HCT116 (cell line): ENCODE measurements at places on chromosomes 12 and 14.

DNA sequence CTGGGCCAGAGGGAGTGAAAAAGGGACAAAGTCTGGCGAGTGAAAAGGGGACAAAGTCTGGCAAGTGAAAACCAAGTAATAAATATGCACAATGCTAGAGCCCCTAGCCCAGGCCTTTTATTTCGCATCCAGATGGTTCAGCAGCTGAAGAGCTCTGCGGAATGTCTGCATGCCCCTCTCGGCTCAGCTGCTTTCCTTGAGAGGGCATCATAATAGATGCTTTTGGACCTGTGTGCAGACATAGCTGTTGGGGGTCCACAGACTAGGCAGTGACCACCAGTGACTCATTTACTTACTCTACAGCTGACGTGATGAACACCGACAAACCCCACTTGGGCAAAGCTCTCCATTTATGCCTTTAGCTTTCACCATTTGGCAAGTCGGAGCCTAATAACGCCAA, 4.3 kb downstream of the NIN start:
- DNase-seq = no peak

DNA sequence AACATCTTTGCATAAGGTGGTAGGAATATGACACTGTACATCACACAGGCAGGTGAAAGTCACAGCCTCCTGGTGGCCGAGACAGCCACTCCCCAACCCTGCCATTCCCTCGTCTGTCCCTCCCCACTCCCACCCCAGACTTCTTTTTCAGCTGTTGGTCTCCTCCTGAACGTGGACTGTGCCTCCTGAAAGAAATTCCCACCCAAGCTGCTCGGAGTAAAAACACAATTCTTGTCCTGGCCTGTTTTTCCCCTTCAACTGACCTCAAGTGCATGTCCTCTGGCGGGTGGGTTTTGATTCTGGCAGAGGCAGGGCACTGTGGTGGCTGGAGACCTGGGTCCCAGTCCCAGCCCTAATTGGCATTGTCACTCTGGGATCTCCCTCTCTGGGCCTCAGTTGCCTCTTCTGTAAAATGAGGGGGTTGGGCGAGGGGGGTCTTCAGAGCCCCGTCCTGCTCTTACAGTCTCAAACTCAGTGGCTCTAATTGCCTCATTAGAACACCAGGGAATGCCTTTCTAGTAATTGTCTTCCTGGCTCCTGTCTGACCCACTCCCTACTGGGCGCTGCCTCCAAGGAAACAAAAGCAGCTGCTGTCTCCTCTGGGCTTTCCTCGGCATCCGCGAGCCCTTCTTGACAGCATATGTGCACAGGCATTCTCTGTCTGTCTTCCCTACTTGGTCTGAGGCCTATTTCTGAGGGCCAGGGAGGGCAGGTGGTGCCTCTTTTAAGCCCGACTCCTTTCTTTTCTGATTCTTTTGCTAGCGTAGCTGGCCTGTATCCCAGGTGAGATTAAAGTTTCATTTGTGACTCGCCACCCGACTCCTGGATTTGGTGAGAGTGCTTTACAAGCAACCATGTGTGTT, 186.6 kb upstream of the RMST start:
- DNase-seq = no peak

- no peak for DNase-seq
Observed at GRCh38 chr14:37602605-37603453, 7.4 kb downstream of the TTC6 start.

DNA sequence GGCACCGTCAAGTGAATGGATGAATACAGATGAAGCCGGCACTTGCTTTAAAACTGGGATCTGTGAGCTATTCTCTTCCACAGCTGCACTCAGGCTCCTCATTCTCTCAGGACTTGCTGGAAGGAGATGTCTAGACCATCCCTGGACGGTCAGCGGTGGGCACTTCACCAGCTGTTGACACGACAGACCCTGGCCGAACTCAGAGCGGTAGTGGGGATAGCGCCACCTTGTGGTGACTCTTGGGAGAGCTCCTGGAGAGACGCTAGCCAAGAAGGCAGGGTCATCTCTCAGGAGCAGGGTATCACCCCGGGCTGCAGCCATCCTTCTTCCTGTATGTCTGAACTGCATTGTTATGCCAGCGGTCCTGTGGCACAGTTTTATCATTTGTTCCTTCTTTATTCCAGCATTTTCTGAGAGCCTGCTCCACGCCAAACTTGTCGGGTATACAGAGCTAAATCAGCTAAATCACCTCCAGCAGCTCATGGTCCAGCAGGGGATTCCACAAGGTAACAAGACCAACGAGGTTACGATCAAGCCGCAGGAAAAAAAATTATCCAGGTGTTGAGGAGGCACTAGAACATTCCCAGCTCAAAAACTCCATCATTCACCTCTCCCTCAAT, 10.0 kb downstream of the WNT1 start:
- no peak for DNase-seq

GRCh38 chr14:62777510-62777909, 267.7 kb downstream of the KCNH5 start:
- no peak for DNase-seq

- DNase-seq = no peak
Observed at GRCh38 chr14:74203639-74204038, 35.6 kb upstream of the VSX2 start.

- DNase-seq = no peak
Observed at GRCh38 chr12:9243999-9244649, 35.9 kb upstream of the PZP start.

DNA sequence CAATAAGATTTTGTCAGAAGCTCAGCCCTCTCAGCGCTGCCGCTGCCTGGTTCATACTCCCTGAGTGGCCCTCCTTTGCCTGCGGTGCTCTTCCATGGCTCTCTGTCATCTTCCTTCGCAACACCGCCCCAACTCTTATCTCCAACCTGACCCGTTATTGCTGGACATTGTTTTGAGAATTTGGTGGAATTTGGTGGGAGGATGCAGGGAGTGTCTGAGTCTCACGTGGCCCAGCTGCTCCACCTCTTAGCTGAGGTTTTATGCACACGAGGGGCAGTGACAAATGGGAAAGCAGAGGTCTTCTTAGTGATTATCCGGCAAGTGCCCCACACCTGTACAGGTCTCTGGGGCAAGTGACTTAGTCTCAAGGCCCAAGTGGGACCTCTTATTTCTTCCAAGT, 97.5 kb upstream of the RPH3A start:
- no peak for DNase-seq

GRCh38 chr14:71959055-71959454, 26.8 kb downstream of the RGS6 start:
- DNase-seq = no peak

DNA sequence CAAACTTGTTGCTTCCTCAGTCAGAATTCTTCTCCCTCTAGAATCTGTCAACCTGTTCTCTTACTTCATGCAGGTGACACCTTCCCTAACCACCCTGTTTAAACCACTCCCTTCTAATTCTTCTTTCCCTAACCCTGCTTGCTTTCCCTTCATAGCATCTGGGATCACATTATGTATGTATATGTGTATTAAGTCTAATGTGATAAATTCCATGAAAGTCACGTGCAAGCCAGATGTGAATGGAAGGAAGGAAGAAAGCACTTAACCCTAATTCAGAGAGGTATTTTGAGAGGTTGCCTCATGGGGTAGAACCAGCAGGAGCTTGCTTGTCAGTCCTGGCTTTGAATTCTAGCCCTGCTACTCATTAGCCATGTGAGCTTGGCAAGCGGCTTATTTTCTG, 340.0 kb downstream of the TRHDE start:
- no peak for DNase-seq

- DNase-seq = no peak
Observed at GRCh38 chr14:86723254-86723624, 1193.3 kb downstream of the FLRT2 start.

- no peak for DNase-seq
Observed at GRCh38 chr14:67800743-67801142, 15.6 kb downstream of the ZFYVE26 start.

DNA sequence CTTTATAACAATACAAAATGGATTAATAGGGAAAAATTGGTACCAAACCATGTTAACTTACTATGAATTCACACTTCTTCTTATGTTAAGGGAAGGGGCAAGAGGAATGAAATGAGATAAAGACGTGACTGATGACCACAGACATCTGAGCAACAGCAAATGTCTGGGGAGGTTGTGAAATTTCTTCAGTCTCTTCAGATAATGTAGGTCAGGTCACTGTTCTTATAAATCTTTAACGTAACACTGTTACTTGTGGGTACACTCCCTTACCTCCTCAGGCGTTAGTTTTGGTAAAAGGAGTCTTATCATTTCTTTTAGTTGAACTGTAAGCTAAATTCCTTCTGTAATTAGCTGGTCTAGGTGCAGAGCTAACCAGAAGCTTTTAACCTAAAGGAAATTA, 405.0 kb upstream of the LRFN5 start:
- DNase-seq = no peak

- no peak for DNase-seq
Observed at GRCh38 chr12:49111206-49111605, 559 bp upstream of the LMBR1L start.

GRCh38 chr12:56104815-56105608, 653 bp downstream of the PA2G4 start:
- DNase-seq = no peak
